Camera-type eye (tissue), 1 donor: ENCODE measurements at places on chromosomes 12 and 14. TPM values are rescaled to one million over a fixed set of nuclear protein-coding genes. Genes with fewer than 3 reads are reported as not detected.

SYNDIG1L gene
- 0.60 TPM for total RNA-seq

A2ML1 gene
- 4.5 TPM for total RNA-seq

DICER1 gene
- total RNA-seq: 144 TPM

PPP2R5C gene
- 128 TPM for total RNA-seq

CCDC175 gene
- 8.6 TPM for total RNA-seq

OASL gene
- 0.33 TPM for total RNA-seq

FGF23 gene
- total RNA-seq: 0.27 TPM

TMEM119 gene
- 51.7 TPM for total RNA-seq

BMAL2 gene
- 8.5 TPM for total RNA-seq

RNU4-1 gene
- total RNA-seq: under 0.01 TPM

DPY19L2 gene
- 58.8 TPM for total RNA-seq

EXOC3L4 gene
- 0.16 TPM for total RNA-seq

GPR84 gene
- total RNA-seq: 0.16 TPM

SIX6 gene
- total RNA-seq: 44.8 TPM

LRTM2 gene
- total RNA-seq: 3.8 TPM

USP44 gene
- total RNA-seq: 2.2 TPM

PUS1 gene
- 9.0 TPM for total RNA-seq

PLA2G1B gene
- total RNA-seq: not detected

ZNF26 gene
- total RNA-seq: 34.0 TPM

CNOT2 gene
- 463 TPM for total RNA-seq

PNMA1 gene
- total RNA-seq: 83.5 TPM

FAM216A gene
- 16.7 TPM for total RNA-seq

OAS2 gene
- 3.4 TPM for total RNA-seq

AREL1 gene
- 30.2 TPM for total RNA-seq

TPH2 gene
- total RNA-seq: not detected

APEX1 gene
- 116 TPM for total RNA-seq

GATC gene
- 40.0 TPM for total RNA-seq

PLCZ1 gene
- not detected for total RNA-seq

GNG2 gene
- total RNA-seq: 86.6 TPM

DIO3 gene
- total RNA-seq: 4.1 TPM

C14orf180 gene
- 0.49 TPM for total RNA-seq

RBM19 gene
- 32.2 TPM for total RNA-seq

WASHC4 gene
- 115 TPM for total RNA-seq

PPFIA2 gene
- total RNA-seq: 107 TPM

TAS2R7 gene
- not detected for total RNA-seq

FAIM2 gene
- 26.3 TPM for total RNA-seq

GLIPR1L1 gene
- not detected for total RNA-seq
